ENCODE measurements at places on chromosomes 6 and 20.

DNA sequence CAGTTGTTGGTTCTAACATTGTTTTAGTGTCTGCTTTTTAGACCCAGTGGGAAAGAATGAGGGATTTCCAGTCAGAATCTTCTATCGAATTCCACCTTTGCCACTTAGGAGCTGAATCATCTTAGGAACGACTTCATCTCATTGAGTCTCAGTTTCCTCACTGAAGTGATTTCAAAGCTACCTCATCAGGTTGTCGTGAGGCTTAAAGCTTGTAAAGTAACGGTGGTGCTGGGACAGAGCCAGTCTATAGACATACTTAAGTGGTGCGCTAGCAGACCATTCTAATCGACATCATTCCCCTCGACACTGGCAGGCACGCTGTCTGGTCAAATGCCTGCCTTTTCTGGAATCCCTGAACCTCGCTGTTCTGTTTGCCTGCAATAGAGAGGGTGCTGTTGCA lies 55.5 kb downstream of the TMEM170B start:
- no peak for DNase-seq

- DNase-seq, result no peak
Measured at GRCh38 chr6:167270499-167271311, 20.4 kb upstream of the UNC93A start.

GRCh38 chr6:112031960-112032359 lies 21.9 kb upstream of the CCN6 start:
- no peak for DNase-seq

DNA sequence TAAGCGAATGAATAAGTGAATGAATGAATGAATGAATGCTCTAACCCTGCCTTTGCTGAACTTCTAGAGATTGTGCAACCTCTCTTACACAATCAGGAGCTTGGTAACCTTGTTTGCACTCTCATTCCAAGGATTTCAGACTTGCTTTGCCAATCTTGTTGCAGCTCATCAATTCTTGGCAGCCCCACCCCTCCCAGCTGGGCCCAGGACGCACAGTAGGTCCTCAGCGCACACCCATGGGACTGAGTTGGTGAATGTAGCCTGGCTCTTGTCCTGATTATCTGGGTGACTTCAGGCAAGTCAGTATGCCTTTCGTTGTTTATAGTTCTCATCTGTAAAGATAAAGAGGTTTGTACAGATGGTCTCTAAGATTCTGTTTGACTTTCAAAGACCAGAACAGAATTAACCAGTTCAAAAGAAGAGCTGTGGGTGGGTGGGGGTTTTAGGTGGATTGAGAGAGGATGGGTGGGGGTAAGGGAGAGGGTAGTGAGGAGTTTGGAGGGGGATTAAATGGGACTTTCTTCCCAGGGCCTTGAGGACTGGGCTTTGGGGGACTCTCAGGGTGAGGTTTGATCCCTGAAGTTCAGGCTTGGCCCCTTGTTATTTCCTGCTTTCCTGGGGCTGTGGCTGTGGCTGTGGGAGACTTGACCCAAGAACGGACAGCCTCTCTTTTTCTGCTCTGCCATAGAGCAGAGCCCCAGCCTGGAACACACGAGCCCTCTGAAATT lies 33.2 kb downstream of the VEGFA start:
- no peak for DNase-seq

GRCh38 chr6:139863964-139864363 lies 489.5 kb upstream of the CITED2 start:
- DNase-seq, result no peak

- DNase-seq, result no peak
Measured at GRCh38 chr20:12358006-12358654, 440.4 kb downstream of the BTBD3 start.

DNA sequence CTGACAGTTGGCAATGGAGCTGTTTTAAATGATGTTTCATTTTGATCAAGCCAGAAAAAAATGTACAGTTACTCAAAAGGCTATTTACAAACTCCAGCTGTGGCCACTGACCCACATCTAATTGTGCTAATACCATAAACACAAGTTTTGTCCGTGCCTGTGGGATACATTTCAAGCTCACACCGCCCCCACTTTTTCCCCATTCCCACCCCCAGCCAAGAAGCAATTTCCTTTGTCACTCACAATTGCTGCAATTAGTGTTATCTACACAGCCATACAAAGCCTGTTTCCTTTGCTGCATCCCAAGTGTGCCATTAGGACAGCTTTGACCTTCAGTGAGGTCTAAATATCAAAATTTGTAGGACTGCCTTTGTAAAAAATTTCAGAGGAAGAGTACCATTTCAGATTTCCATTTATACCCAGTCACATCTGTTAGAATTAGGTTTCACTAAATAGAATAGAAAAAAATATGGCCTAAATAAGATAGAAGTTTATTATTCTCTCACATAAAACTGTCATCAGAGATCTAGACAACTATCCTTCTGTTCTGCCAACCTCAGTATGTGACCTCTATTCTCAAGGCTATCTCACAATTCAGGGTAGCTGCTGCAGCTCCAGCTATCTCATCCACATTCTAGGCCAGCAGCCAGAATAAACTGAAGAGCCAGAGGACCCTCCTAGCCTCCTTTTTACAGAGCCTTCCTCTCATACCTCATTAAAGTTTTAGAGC lies 202.6 kb downstream of the NFATC2 start:
- no peak for DNase-seq

GRCh38 chr6:10101551-10102252 lies 313.2 kb downstream of the TFAP2A start:
- DNase-seq, result no peak

DNA sequence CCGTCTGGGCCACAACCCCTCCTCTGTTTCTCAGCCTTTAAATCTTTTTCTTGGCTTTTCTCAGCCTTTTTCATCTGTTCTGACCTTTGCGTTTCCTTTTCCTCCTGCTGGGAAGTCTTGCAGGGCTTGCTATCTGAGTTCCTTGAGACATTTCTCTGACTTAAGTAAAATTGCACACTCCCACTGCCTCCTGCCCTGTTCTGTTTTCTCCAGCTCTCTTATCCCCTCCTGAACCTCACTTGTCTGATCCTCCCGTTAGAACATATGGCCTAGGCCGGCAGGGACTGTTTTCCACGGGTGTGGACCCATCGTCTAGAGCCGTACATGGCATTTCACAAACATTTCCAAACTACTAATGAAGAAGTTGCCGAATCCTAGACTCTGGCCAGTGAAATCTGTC lies 63.0 kb downstream of the ARID1B start:
- DNase-seq, result no peak

DNA sequence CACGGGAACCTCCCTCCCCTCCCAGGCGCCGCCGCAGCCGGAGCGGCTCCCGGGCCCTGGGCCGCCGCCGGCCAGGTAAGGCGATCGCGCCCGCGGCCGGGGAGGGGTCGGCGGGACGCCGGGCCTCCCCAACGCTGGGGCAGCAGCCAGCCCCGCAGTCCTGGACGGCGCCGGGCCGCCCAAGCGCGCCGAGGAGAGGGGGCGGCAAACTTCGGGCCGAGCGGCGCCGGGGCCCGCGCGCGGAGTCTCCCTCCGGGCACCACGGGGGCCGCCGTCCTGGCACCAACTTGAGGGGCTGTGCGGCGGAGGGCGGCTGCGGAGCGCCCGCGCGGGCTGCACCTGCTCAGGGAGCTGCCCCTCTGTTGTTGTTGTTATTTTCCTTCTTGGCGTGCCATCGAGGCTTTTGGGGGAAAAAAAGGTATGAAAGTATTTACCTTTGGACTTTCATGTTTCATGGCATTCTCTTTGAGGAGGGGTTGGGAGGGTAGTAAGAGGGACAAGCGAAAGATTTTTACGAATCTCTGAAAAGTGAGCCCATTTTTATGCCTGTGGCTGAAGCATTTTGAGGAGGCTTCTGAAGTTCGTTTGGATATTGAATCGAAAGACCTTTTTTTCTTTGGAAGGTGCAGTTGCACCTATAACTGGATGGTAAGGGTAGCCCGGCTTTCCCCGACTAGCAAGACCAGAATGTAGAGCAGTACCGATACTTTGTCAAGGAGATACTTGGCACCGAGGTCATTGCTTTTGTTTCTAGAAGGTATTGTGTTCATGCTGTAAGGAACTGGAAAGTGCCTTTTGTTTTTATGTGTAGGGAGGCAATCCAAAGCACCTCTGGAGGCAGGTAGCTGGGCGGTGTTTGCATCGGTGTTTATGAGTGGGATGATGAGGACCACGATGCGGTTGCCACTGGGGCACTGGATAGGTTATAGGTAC lies at the start of gene RNF182:
Gene RNF182 (plus strand): TSS at position 4 of the 933 bp plus-strand sequence. CDS start 52,168 bp downstream, outside the sequence.
- DNase-seq, result no peak

DNA sequence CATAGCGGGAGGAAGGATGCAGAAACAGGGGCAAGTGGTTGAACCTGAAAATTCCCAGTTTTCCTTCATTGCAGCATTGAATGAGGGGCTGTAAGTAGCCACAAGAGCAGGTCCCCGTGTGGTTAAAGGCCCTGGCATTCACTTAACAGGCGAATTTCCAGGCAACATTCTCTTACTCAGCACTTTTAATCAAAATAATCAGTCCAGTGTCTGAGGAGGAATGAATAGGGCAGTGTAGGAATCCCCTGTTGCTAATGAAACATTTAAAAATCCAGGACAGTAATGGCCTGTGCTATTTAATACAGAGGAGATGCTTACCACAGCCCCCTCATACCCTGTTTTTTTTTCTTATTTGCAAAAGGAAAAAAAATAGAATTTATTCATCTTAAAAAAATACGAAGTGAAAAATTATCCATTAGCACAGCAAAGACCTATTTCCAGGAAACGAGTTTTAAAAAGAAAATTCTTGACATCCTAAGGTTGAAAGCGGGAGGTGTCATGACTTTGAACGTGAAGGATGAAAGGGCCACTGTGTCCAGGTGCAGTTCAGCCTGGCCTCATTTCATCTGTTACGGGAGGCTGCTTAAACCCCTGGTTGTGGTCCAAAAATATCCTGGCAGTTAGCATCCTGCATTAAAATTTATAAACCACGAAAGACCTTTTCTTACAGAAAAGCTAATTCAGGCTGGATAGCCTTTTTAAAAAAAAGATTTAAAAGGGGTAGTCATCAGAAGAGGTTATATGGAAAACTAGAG lies 20.2 kb downstream of the MYLK4 start:
- no peak for DNase-seq

DNA sequence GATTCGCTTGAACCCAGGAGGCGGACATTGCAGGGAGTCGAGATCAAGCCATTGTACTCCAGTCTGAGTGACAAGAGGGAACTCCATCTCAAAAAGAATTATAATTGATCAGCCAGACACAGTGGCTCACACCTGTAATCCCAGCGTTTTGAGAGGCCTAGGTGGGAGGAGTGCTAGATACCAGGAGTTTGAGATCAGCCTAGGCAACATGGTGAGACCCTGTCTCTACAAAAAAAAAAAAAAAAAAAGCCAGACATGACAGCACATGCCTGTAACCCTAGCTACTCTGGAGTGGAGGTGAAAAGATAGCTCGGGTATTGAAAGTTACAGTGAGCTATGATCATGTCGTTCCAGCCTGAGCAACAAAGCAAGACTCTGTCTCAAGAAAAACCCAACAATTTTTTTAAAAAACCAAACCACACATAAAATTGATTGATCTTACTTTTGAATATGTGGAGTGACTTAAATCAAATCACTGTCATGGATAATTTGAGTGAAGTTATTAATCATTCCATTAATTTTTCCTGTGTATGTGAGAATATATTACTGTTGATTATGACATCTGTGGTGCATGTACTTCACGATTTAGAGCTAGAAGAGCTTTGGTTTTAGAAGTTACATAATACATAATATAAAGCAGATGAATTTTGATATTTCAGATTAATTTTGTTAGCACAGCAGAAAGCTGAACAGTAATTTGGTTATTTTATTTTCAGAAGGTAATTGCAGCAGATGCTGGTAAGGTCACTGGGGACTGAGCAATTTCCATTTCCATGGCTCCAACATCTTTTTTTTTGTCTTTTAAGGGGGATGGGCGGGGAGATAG lies 34.4 kb downstream of the NCOA7 start:
- DNase-seq, result no peak

GRCh38 chr6:3789018-3789895 lies 37.7 kb upstream of the PXDC1 start:
- DNase-seq, result no peak

DNA sequence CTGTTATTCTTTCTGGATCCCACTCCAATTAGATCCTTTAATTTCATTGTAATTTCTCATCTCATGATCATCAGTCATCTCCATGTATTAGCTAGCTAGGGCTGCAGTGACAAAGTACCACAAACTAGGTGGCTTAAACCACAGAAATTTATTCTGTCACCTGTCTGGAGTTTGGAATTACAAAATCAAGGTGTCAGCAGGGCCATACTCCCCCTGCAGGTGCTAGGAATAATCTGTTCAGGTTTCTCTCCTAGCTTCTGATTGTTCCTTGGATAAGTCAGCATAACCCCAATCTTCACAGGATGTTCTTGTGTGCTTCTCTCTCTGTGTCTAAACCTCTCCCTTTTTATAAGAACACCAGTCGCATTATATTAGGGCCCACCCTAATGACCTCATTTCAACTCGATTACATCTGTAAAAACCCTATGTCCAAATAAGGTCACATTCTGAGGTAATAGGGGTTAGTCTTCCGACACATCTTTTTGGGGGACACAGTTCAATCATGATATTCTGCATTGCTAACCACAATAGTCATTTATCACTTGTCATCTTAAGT lies 40.5 kb downstream of the BEND6 start:
- no peak for DNase-seq

- DNase-seq, result no peak
Measured at GRCh38 chr20:8661229-8661952, 407.5 kb upstream of the PLCB4 start.

GRCh38 chr6:84582997-84583396 lies 181.4 kb downstream of the TBX18 start:
- no peak for DNase-seq

- DNase-seq, result no peak
Measured at GRCh38 chr20:35279533-35280174, 1.7 kb upstream of the MMP24OS start.

GRCh38 chr20:63778857-63779256 lies 39.3 kb downstream of the SLC2A4RG start:
- DNase-seq, result no peak

DNA sequence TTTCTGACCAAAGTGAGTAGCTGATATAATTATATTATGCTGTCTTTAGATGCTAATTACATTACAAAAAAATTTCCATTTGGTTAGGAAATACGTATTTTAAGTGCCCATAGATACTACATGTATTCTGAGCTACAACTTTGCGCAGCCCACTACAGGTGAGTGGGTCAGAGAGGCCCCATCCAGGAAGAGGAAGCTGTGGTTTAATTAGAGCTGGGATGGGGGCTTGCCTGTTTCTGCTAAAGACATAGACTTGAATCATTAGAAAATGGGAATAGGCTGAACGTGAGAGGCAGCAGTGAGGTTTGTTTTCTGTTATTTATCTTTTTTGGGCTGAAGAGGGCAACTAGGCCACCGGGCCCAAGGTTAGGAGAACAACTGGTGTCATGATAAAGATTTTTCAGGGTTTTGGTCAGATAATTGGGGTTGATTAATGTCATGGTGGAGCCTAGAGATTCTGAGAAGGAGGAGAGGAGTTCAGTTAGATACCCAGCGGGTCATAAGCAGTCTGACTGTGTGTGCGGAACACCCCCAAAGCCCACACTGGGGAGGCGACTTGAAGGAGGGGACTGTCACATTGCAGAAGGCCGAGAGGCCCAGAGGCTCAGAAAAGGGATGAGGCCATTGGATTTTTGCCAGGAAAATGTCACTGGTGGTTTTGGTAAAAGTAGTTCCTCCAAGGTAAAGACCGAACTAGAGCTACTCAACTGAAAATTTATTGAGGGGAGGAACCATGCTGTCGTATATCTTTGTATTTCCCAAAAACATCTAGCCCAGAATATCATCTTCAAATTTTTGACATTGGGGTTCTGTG lies 14.5 kb upstream of the IRF4 start:
- no peak for DNase-seq

Data from effector CD4-positive, alpha-beta T cell (primary cell).